ENCODE measurements at places on chromosomes 13 and 19.

GRCh38 chr13:58999851-59000250 is 1163.9 kb downstream of the DIAPH3 start:
- no peak for DNase-seq

DNA sequence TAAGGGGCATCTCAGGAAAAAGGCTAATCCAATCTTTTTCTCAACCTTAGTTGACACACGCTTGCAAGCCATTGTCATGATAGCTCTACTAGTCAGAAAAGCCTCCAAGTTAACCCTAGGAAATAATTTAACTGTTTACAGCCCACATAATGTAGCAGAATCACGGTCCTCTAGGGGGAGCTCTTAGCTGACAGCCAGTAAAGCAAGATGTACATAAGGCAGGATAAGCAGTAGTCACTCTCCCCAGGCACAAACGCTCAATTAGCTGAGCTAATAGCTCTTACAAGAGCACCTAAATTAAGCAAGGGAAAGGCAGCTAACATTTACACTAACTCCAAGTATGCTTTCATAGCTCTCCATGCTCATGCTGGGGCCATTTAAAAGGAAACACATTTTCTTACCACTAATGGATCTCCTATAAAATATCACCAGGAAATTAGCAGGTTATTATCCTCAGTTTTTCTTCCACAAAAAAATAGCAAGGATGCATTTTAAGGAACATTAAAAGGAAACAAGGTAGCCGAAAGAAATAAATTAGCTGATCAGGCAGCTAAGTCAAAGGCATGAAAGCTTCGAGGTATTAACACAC is 33.7 kb upstream of the ZSCAN5A start:
- DNase-seq = no peak

DNA sequence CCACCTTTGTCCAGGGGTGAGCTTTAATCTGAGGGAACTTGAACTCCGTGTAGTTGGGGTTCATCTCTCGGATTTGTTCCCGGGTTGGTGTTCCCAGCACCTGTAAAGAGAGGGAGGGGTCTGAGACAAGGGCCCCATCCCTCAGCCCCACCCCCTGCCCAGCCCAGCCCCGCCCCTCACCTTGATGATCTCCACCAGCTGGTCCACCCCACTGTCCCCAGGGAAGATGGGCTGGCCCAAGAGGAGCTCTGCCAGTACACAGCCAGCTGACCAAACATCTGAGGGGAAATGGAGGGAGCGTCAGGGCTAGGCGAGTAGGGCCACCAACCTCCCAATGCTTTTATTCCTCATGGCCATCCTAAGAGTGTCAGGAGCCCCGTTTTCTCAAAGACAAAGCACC is 9.3 kb downstream of the GSK3A start:
- no peak for DNase-seq

DNA sequence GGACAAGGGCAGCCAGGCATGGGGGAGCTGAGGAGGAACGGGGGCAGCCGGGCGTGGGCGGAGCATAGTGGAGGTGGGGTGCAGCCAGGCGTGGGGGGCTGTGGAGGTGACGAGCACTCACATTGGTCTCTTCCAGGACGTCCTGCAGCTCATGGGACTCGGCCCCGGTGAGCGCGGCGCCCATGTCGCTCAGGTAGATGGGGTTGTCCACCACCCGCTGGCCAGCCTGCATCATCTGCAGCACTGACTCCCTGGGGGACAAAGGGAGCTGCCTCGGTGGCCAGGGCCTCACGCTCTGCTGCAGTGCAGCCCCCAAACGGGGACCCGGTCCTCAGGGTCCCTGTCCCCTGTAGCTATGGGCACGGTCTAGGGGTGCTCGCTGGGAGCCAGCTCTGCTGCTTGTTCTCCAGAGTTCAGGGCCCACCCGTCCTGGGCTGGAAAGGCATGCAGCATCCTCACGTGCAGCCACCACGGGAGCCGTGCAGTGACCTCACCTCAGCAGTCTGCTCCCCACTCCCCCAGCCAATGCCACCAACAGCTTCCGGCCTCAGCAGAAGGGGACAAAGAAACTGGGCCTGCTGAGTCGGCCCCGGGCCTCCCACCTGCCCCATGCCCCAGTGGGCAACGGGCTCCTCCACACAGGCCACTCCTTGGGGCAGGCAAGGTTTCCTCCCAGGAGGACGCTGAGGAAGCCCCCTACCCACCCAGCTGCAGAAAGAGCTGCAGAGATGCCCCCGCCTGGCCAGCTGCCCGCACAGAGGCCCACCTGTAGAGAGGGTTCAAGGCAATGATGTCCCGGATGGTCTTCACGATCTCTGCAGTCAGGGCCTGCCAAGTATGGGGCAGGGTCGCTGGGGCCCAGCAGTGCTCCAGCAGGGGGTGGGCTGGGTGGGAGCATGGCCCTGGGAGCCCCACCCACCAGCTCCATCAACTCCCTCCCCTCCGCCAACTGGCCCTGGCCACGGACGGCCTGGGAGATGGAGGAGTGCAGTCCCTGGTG is 12.1 kb downstream of the LONP1 start:
- no peak for DNase-seq

DNA sequence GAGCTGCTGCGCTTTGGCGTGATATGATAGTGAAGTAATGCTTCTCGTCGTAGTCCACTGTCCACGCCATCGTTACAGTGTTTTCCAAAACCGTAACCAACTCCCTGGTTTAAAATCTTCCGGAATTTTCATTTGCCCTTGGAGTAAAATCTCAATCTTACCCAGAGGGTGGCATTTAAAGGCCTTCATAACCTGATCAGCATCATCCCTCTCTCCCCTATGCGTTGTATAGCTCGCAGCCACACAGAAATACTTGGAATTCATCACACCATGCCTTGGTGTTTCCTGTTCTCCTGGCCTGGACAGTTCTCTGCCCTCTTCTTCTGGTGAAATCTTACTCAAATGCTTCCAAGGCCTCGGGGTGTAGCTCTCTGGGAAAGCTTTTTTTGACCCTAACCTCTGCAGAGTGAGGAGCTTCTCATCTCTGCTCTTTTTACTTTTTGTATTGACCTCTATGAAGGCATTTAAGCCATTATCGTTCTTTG is 839 bp downstream of the MPHOSPH8 start:
- no peak for DNase-seq

DNA sequence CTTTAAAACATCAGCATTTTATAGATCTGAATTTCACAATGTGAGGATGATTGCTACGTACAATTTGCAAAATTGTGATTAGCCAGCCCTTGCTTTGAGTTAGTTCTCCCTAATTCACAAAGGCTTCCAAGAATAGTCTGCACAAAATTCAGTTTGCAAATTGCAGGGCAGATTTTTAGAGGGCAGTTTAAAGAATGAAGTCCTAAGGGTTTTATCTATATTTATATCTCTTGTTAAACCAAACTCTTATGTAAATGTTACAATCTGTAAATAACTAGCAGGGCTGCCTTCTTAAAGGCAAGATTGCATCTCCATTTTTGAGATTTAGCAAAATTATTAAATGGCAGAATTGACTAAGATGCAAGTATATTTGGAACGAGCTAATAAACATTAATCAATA is 52.8 kb upstream of the ZNF536 start:
- no peak for DNase-seq

- DNase-seq = no peak
These were observed 447.3 kb downstream of the GPC6 start for GRCh38 chr13:93673885-93674284.

GRCh38 chr13:114107686-114108081 is 24.7 kb downstream of the RASA3 start:
- DNase-seq = no peak

DNA sequence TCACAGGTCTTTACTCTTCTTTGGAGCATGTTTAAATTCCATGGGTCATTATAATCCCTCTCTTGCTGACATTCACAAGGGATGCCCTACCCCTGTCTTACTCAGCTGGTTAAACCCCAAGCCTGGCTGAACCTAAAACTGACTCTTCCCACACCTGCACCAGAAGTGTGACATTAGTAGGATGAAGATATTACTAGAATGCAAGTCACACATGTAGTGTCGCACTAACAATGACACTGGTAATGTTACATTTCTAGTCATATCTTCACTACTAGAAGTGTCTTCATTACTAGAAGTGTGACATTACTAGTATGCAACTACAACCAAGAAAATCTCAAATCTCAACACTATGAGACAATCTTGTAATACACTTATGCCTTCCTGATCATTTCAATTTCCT is 14.2 kb downstream of the ZAR1L start:
- no peak for DNase-seq

GRCh38 chr19:56507446-56508289 is at the start of gene ZNF471:
TSS of gene ZNF471 (plus strand) at chr19:56507855. CDS start at chr19:56511572, 3,717 bp downstream.
- peak; percentile 95 for DNase-seq

- no peak for DNase-seq
These were observed 50.8 kb downstream of the USP12 start for GRCh38 chr13:27120811-27121210.

DNA sequence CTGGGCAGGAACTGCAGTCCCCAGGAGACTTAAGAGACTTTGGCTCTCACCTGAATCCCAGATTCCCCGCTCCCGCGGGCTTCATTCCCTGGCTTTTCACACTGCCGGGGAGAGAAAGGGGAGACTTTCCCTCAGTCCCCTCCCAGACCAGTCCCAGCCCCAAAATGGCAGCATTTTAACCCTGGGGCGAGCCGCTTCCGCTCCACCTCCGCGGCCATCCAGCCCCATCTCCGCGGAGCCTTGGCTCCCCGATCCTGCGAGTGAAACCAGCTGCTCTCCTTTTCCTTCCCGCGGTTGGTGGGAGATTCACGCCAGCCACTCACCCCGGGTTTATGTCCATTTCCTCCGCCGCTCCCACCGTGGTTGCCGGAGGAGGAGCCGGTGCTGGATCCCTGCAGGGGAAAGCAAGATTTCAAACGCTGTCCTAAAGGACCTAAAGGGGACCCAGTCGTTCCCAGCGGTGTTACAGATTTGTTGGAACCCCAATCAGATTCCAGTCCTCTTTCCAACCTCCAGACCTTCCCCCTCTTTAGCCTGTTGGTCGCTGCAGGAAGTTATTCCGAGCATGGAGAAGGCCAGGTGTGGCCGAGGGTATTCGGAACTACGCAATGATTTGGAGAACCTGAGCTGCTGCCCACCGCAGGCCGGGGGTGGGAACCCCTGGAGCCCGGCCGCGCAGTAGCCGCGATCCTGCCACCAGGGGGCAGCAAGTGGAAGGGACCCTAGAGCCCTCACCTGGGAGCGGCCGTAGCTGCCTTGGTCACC is 3.4 kb downstream of the DMKN start:
- DNase-seq = peak; percentile 68

- DNase-seq = no peak
These were observed 255.3 kb downstream of the TEX29 start for GRCh38 chr13:111575719-111576118.

- DNase-seq = no peak
These were observed 14.3 kb upstream of the PLPP2 start for GRCh38 chr19:305240-306150.

- no peak for DNase-seq
These were observed 560.4 kb downstream of the GPC6 start for GRCh38 chr13:93786846-93787489.

GRCh38 chr13:99062593-99062992 is 84.7 kb upstream of the DOCK9 start:
- DNase-seq = no peak

DNA sequence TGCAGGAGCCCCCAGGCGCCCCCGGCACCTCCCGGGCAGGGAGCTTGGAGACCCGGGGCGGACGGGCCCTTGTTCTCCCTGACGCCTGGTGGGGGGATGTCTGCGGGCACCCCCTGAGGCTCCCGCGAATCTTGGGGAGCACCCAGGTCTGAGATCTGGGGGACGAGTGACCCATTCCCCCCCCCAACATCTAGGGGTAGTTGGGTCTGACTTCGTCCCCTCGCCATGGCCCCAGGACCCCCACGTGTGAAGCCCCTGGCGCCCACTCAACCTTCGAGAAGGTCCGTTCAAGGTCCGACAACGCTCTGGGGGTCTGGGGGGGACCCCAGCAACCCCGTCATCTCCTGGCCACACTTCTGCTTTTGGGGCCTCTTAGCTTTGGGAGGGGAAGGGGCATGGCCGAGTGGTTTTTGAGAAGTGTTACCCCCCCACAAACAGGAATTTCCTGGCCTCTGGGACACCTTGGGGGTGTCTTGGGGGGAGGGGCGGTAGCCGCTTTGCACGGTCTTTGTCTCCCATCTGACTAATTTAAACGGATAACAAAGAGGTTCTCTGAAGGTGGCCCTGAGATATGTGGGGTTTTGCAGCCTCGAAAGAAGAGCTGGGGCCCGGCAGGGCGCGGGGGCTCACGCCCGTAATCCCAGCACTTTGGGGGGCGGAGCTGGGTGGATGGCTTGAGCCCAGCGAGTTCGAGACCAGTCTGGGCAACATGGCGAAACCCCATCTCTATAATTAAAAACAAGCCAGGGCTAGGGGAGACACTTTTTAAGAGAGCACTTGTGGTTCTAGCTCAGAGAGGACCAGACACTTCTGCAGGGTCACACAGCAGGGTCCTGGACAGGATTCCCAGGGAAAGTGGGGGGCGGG is 608 bp downstream of the CNN2 start:
- peak; percentile 35 for DNase-seq

- no peak for DNase-seq
These were observed 543.0 kb downstream of the IRS2 start for GRCh38 chr13:109243311-109243951.

GRCh38 chr19:3721131-3721886 is 13.1 kb downstream of the TJP3 start:
- peak; percentile 93 for DNase-seq

- DNase-seq = no peak
These were observed 37.7 kb downstream of the RAP2A start for GRCh38 chr13:97471711-97472110.

GRCh38 chr19:24069905-24070657 is 16.9 kb upstream of the ZNF254 start:
- no peak for DNase-seq

GRCh38 chr13:105925496-105925895 is 610.0 kb downstream of the EFNB2 start:
- DNase-seq = no peak

- DNase-seq = peak; percentile 62
These were observed 18.8 kb downstream of the PDCD5 start for GRCh38 chr19:32599736-32600157.

DNA sequence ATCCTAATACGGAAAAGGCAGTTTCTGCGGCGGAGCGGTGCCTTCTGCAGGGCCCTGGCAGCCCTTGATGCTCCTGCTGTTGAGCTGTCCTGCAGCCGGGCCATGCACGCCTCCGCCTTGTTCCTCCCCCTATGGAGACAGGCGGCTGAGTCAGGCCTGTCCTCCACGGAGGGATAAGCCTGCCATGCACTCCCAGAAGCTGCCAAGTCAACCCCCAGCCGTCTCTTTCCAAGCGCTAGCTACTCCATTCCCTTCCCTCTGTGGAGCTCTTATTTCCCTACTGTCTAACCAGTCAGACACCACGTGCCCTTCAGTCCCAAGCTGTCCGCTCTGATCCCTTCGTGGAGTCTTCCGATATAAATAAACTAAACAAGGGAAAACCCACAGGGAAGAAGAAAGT is 197.0 kb downstream of the COL4A1 start:
- DNase-seq = no peak

DNA sequence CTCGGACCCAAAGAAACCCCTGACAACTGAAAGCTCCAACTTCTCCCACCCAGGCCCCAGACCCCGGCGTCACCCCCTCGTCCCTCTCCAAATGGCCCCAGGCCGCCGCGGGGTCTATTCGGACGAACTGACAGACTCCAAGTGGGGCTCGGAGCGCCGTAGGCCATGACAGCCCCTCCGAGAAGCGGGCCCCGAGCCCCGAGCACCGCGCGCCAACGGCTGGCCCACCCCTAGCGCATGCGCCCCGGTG is 360 bp downstream of the DDX39A start:
- DNase-seq = no peak

GRCh38 chr13:25616674-25617073 is 244.9 kb downstream of the ATP8A2 start:
- no peak for DNase-seq

- DNase-seq = no peak
These were observed 17.9 kb upstream of the GAS6 start for GRCh38 chr13:113881614-113882266.

- DNase-seq = no peak
These were observed 8.7 kb downstream of the IFNL1 start for GRCh38 chr19:39304701-39305571.
